ENCODE measurements at places on chromosomes 3 and 15. TPM values are rescaled to one million over a fixed set of nuclear protein-coding genes. Genes with fewer than 3 reads are reported as not detected.

The CPNE9 gene
- 0.14 TPM for total RNA-seq

The CFAP44 gene
- total RNA-seq: 1.9 TPM

The GUCA1C gene
- not detected for total RNA-seq

The CCPG1 gene
- total RNA-seq: 40.4 TPM

The PIERCE2 gene
- total RNA-seq: 4.7 TPM

The DPPA2 gene
- not detected for total RNA-seq

The AMOTL2 gene
- total RNA-seq: 46.2 TPM

The CPN2 gene
- not detected for total RNA-seq

The MED12L gene
- total RNA-seq: 0.39 TPM

The PPARG gene
- total RNA-seq: 36.5 TPM

The FMN1 gene
- total RNA-seq: 0.25 TPM

The CRYBG3 gene
- total RNA-seq: 5.7 TPM

The HYAL1 gene
- total RNA-seq: 0.44 TPM

The CCR1 gene
- not detected for total RNA-seq

The GRAMD1C gene
- 0.23 TPM for total RNA-seq

The C2CD4A gene
- total RNA-seq: 0.05 TPM

The RGMA gene
- total RNA-seq: 0.19 TPM

The ADGRG7 gene
- not detected for total RNA-seq

The MYZAP gene
- 1.2 TPM for total RNA-seq

The GPR62 gene
- not detected for total RNA-seq
